ENCODE measurements at places on chromosomes 6 and 20.

- DNase-seq = no peak
Measured at GRCh38 chr20:38547288-38548085, 33.5 kb upstream of the ADIG start.

- DNase-seq = no peak
Measured at GRCh38 chr6:102023977-102024657, 630.6 kb downstream of the GRIK2 start.

DNA sequence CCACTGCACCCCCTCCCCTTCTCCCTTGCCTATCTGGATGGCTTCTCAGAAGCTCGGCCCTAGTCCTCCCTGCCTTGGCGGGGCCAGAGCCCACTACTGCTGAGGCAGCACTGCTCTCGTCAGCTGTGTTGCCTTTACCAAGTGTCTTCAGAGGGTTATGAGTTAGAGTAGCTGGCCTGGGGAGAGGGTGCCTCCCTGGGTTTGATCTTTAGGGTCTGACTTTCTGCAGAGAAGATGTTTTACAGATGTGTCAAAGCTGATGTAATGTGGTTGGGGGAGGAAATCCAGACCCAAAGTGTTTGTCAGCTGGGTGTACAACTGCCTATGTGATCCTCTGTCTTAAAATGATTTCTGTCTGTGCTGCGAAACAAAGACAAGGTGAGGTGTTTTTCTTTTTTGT, 30.4 kb upstream of the PI16 start:
- no peak for DNase-seq

DNA sequence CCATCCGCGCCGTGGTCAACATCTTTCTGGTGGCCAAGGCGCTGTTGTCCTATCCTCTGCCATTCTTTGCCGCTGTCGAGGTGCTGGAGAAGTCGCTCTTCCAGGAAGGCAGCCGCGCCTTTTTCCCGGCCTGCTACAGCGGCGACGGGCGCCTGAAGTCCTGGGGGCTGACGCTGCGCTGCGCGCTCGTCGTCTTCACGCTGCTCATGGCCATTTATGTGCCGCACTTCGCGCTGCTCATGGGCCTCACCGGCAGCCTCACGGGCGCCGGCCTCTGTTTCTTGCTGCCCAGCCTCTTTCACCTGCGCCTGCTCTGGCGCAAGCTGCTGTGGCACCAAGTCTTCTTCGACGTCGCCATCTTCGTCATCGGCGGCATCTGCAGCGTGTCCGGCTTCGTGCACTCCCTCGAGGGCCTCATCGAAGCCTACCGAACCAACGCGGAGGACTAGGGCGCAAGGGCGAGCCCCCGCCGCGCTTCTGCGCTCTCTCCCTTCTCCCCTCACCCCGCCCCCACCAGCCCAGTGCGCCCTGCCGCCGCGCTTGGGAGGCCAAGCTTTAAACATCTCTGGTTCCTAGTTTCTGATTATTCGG, 4.0 kb downstream of the SLC32A1 start:
- DNase-seq = no peak
